ENCODE measurements at places on chromosomes 11 and 22.

DNA sequence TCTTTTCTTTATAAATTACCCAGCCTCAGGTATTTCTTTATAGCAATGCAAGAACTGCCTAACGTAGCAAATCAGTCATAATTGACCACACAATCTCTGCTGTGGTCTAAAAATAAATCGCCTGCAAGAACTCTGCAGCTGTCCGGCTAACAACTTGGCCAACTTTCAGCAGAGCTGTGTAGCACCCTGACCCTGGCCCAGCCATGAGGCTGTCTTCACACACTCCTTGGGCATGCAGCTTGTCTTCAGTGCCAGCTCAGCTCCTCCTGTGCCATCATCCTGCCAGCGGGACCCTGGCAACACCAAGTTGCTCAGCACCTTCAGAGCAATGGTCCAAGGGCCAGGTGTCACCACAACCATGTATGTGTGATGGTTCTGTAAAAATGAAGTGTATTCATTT is 355.6 kb downstream of the OPCML start:
- DNase-seq = no peak

DNA sequence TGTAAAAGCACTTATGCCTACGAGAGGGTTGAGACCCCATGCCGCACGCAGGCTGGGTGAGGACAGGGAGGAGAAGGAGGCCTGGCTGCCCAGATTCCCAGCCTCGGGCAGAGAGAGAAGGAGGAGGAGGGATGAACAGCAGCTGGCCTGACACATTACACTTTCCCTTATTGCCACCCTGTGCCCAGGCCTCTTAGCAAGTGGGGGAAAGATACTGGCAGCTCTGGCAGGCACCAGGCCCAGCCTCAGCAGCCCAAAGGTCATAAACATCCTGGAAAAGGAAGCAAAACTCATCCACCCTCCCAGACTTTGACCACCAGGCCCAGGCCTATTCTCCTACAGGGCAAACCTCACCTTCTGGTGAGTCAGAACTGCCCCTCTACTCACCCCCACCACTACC is 4.7 kb downstream of the PLAAT3 start:
- no peak for DNase-seq

DNA sequence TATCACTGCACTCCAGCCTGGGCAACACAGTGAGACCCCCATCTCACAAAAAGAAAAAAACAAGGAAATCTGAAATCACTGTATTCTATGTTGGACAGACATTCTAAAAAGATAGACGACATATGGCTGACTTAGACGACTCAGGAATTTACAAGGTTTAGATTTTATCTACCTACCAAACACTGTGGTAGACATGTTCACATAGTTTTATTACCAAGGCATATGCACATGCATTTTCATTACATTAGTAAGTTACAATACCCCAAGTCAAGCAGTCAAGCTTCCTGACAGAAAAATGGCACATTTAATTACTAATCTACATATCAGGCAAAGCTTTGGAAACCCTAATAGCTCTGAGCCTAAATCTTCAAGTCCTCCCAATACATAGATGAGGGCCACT is 262.2 kb downstream of the TTC28 start:
- no peak for DNase-seq

- no peak for DNase-seq
These were observed 3.6 kb downstream of the CCDC85B start for GRCh38 chr11:65894034-65894591.

GRCh38 chr11:17387811-17388210 is 648 bp downstream of the KCNJ11 start:
- no peak for DNase-seq

GRCh38 chr11:130263351-130263750 is 51.4 kb downstream of the ZBTB44 start:
- no peak for DNase-seq

DNA sequence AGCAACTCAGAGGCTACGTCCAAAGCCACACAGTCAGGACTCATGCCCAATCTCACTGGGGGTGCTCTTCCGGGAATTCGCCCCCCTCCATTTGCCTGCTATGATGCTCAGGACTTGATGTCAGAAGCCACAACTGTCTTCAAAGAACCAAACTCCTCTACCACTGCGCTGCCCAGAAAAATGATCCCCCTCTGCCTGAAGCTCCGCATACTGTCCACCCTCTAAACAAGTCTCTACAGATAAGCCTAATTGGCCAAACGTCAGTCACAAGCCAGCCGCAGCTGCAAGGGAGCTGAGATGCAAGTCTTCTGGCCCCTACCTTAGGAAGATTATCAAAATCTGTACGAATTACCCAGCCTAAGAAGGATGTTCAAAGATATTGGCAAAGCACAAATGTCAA is 294.6 kb downstream of the BUD13 start:
- no peak for DNase-seq

DNA sequence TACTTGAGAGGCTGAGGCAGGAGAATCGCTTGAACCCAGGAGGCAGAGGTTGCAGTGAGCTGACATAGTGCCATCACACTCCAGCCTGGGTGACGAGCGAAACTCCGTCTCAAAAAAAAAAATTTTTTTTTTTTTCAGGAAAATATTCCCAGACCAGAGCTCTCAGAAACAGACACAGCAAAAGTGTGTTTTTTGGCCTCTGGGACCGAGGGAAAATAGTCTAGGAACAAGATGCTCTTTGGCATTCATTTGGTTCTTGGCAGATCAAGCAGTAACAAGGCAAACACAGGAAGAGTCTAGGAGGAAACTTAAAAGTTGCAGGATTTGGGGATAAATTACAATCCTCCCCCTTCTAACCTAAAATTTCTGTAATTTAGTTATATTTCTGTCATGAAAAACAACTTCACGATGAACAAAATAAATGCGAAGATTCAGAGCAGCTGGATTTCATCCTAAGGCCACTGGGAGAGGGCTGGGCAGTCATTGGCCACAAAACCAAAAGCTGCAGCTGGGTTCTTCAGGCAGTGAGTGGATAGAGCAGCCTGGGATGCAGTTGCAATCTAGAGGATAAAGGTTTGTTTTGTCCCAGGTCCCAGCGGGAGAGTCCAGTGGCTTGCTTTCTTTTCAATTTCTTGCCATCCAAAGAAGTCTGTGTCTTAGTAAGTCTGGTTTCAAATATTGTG is 19.7 kb downstream of the ATG16L2 start:
- no peak for DNase-seq

DNA sequence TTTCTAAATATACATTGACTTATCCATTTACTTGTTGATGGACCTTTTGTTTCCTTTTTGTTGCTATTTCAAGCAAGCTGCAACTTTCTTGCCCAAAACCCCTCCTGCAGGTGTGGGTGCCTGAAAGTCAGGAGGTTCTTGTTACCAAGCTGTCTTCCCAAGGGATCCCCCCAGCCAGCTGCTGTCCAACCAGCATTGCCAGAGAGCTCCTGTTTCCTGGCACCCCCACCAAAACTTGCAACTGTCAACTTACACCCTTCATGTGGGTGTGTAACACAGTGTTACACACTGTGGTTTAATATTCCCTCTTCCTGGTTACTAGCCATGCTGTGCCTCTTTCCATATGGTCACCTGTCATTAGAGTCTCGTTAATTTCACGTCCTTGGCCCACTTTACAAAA is 1.6 kb upstream of the KRTAP5-1 start:
- no peak for DNase-seq

DNA sequence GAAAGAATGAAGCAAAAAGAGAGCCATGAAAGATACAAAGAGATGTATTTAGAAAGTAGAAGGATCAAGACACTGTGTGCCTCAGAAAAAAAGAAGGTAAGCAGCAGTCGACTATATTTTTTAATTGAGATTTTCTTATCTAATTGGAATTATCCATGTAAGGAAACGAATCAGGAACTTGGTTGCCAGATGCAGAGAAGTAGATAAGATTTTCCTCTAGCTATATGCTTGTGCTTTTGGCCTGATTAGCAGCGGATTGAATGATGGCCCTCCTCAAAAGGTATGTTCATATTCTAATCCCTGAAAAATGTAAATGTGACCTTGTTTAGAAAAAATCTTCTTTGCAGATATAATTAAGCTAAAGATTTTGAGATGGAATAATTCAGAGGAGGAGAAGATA is 43.9 kb upstream of the CARD18 start:
- DNase-seq = no peak

Data from NCI-H510A treated with DMSO at 0.1 percent for 48 hours (cell line).